Left colon (tissue), 2 donors: ENCODE measurements at places on chromosomes 16 and 17. TPM values are rescaled to one million over a fixed set of nuclear protein-coding genes. Genes with fewer than 3 reads are reported as not detected.

- DNase-seq: peak; percentile 41
These were observed 77.6 kb upstream of the FOXF1 start for GRCh38 chr16:86432691-86433090.

DNA sequence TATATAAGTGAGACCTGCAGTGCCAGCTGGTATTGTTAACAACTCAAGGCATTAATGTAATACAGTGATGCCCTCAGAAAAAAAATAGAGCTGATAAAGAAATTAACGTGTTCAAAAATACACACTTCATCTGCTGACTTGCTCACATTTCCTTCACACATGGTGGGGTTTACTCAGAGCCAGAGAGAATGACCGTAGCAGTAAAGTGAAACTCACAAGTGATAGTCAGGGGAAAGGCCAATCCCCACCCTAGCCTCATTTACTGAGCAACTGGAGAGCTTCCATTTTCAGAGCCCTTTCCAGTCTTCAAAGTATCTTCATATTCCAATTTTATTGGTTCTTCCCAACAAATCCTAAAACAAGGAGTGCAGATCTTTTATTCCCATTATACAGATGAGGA lies 74.0 kb upstream of the HLF start:
- no peak for DNase-seq

CES2 gene
- total RNA-seq: 566 TPM

DNA sequence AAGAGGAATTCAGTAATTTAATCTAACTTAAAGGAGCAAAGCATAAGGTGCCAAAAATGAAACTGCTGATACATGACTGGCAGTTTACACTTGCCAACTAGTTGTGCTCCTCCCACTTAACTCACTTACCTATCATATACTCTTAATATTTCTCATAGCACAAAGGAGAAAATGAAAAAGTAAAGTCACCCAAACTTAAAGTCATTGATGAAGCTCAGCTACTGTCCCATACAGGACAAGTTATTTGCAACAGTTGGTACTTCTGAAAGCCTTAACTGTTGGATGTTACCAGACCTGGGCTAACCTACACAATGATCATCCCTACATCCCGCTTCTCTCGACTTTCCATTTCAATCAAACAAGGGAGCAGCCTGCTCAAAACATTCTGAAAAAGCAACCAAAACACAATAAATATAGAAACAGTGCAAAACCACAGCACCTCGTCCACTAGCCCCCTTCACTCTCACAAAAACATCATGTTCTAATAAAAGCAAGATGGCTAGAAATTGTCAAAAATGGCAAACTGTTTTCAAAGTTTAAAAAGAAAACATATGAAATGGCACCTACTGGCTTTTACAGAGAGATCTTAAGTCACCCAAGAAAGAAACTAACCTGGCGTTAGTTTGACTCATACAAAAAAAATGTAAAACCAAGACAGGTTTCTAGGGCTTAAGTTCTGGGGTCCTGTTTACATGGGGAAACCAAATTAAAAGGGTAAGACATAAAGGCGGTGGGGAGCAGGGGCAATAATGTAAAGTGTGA lies 868 bp downstream of the MED13 start:
- no peak for DNase-seq

DNA sequence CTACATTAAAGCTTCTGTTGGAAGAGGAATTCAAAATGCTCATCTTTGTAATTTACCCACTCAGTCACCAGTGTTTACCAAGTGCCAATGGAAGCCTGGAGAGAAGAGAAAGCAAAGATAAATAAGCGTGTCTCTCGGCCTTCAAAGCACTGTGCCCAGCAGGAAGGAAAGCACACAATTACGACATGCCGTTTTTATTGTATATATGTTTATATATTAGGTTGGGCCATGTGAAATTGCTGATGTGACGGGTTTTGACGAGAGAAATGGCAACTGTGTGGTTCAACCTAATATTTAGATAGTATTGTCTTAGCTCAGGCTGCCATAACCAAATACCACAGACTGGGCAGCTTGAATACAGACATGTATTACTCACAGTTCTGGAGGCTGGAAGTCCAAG lies 79.3 kb upstream of the HSBP1 start:
- DNase-seq: no peak

SMIM5 gene
- total RNA-seq: 15.4 TPM

GRCh38 chr16:88734361-88734728 lies 28.0 kb downstream of the CTU2 start:
- DNase-seq: no peak

GRCh38 chr17:13542636-13543035 lies 59.1 kb downstream of the HS3ST3A1 start:
- no peak for DNase-seq

- DNase-seq: no peak
These were observed 362 bp downstream of the KLHDC4 start for GRCh38 chr16:87765473-87765775.

- peak; percentile 24 for DNase-seq
These were observed 297.5 kb downstream of the XYLT1 start for GRCh38 chr16:17173281-17173680.

GRCh38 chr17:39675390-39676082 lies 7.3 kb downstream of the PNMT start:
- DNase-seq: no peak

SYCE1L gene
- total RNA-seq: 7.4 TPM

DNA sequence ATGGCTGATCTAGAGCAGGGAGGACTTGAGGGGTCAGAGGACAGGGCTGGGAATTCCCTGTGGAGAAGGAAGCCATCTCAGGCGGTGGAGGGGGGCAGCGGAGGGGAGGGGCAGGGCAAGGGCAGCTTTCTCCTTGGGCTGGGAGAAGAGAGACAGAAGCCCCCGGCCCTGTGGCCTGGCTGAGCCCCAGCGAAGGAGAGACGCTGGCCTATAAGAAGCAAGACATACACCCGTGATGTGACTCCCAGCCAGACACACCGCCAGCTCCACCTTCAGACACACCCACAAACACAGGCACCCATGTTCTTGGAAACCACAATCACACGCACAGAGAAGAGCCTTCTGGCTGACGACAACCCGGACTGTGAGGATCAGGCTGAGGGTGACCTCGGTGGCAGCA lies 10.0 kb downstream of the TRPV3 start:
- no peak for DNase-seq

SPEM3 gene
- not detected for total RNA-seq

DNA sequence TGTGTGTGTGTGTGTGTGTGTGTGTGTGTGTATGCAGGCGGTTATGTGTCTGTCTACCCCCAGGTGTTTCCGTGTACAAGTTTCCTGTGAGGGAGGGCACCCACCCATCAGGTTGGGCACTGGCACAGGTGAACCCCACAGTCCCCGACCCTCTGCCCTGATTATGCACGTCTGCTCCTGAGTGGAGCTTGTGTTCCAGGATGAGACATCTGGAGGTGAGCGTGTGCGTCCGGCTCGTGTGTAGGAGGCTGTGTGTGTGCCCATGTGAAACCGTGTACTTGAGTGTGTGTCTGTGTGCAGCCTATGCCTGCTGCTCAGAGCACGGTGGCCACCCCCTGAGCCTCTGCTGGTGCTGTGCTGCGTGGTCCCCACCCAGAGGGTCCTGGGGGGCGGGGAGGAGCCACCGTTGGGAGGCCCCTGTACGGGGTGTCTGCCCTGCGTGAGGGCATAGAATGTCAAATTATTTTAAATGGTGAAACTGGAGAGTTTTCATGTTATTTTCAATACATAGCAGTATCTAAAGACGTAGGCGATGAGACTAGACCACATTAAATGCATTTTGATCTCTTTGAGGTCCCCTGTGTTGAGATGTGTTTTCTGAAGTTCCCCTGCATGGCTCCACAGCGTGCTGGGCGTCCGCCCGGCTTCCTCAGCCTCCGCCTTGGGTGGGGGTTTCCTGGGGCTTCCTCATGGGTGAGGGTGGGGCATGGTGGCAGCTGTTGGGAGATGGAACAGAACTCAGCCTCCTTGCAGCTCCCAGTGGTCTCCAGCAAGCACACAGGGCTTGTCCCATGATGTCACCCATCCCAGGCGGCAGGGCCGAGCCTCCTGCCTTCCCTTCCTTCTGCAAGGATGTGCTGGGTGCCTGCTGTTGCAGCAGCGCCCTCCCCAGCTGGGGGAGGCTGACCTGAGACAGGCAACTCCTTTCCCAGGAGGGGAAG lies 43.4 kb downstream of the KCNJ12 start:
- no peak for DNase-seq

GRCh38 chr17:33127706-33128105 lies 136.1 kb downstream of the SPACA3 start:
- DNase-seq: no peak

NKD1 gene
- total RNA-seq: 1.6 TPM

GRCh38 chr17:55005520-55005919 lies 37.0 kb downstream of the STXBP4 start:
- DNase-seq: no peak

DNA sequence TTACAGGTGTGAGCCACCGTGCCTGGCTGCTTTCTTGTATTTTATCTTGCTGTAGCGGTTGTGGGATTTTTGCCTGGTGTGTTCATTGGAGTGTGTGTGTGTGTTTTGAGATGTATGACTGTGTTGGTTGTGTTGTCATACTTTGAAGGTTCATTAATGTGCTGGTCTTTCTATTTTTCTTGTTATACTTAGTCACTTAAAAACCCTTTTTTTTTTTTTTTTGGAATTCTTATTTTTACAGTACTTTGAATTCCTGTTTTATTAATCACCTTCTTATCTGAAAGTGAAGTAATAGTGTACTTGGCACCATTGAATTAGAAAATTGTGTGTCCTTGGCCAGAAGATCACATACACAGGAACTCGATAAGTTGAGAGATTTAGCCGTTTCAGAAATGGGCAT lies 30.2 kb downstream of the TENT4B start:
- DNase-seq: no peak

- no peak for DNase-seq
These were observed 35.6 kb upstream of the NGFR start for GRCh38 chr17:49459401-49459984.

DNA sequence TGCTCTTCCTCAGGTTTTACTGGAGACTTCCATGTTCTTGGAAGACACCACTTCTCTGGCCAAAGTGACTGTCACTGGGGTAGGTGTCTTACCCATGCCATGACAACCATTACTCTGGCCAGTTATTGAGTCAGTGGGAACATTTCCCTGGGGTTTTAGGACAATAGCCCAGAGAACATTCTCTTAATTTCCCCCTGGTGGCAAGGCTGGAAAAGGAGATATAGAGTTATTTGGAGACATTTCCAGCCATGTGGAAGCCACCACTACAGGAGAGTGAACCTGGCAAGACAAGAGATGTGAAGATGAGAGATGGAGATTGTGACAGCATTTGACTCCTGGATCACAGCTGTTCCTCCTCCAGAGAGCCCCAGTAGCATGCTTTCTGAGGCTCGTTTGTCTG lies 106.2 kb downstream of the CDK5R1 start:
- DNase-seq: no peak

CD300H gene
- total RNA-seq: not detected

DNA sequence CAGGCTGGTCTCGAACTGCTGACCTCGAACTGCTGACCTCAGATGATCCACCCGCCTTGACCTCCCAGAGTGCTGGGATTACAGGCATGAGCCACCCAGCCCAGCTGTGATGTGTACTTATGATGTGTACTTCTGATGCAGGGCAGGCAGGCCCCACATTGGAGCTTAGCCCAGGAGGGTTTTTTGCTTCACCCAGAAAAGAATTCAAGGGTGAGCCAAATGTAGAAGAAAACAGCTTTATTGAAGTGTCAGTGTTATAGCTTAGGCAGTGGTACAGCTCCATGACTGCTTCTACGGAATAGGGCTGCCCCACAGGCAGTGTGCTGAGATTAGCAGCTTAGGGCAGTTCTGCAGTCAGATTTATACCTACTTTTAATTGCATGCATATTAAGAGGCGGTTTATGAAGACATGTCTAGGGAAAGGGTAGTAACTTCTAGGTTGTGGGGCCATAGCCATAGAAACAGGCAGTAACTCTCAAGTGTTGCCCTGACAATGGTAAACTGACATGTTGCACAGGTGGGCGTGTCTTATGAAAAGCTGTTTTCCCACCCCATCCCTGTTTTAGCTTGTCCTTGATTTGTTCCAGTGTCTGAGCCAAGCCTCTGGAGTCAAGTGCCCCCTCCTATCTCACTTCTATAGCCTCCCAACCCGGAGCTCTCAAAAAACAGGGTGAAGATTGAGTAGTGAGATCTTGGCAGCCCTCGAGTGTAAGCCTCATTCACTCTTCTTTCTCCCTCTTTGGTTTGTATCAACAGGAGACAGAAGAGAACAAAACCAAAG lies 24.1 kb upstream of the POLR3E start:
- DNase-seq: no peak

TMEM235 gene
- not detected for total RNA-seq

GRCh38 chr17:77807746-77808441 lies 150.6 kb upstream of the TNRC6C start:
- DNase-seq: no peak

DNA sequence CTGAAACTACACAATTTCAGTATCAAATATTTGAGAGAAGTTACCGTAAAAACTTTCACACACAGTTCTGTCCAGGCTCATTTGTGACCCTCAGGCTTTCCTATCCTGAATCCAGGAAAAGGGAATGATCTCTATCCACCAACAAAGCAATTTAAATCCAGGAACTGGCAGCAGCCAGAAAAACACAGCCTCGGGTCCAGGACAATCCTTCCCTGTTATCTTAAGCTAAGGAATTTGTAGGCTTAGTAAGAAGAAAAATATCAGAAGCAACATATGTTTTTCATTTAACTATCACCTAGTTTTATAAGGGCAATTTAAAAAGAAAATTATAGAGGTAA lies 47.1 kb downstream of the TEX2 start:
- DNase-seq: no peak

- DNase-seq: no peak
These were observed 1304.7 kb downstream of the CDH8 start for GRCh38 chr16:60731329-60732050.

- DNase-seq: no peak
These were observed 20.9 kb downstream of the MXRA7 start for GRCh38 chr17:76689859-76690258.

OTOA gene
- total RNA-seq: not detected

GRCh38 chr16:15843635-15844279 lies 13.1 kb downstream of the MYH11 start:
- DNase-seq: no peak

ITGA2B gene
- 0.39 TPM for total RNA-seq

BAIAP3 gene
- total RNA-seq: 7.5 TPM

MPO gene
- total RNA-seq: 0.45 TPM

NLRC3 gene
- total RNA-seq: 1.3 TPM

DNA sequence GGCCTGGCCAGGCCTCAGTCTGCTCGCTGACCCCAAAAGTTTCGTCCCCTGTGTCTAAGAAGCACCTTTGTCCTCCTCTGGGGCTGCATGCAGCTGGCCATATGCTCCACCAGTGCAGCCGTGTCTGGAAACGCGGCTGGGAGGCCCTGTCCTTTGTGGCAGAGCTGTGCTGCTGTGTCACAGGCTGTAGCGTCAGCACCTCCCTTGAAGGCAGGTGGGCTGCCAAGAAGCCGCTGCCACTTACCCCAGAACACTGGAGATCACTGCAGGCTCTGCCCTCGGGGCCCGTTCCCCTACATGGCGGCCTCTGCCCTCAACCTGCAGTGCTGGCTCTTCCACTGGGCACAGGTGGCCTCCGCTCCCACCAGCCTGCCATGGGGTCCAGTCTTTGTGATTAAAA lies 15.7 kb upstream of the MC1R start:
- DNase-seq: no peak

RDM1 gene
- 0.36 TPM for total RNA-seq
